GM13977 (cell line): ENCODE measurements at places on chromosomes 7 and 10.

GRCh38 chr10:93379731-93380575, 102.2 kb downstream of the MYOF start:
- DNase-seq, result no peak

- DNase-seq, result peak; percentile 4
These were observed 123.1 kb downstream of the DKK1 start for GRCh38 chr10:52437205-52437646.

DNA sequence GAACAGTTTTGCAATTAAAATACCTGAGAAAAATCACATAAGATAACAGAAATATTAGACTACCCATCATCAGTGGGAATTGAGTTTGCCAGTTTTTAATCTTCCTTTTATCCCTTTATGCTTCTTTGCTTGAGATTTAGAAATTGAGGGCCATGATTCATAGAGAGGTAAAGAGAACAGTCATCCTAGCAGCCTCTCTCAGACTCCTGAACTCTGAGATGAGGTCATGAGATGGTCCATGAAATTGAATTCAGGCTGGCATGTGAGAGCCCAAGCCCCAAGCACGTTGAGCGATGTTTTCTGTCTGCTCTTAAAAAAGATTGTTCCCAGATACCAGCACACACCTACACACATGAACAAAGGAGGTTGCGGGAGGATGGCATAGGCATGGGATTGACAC, 91.1 kb downstream of the CREB5 start:
- no peak for DNase-seq

- DNase-seq, result no peak
These were observed 51.2 kb downstream of the SP8 start for GRCh38 chr7:20735346-20736065.

GRCh38 chr10:68212721-68213352, 19.1 kb downstream of the ATOH7 start:
- DNase-seq, result peak; percentile 36

DNA sequence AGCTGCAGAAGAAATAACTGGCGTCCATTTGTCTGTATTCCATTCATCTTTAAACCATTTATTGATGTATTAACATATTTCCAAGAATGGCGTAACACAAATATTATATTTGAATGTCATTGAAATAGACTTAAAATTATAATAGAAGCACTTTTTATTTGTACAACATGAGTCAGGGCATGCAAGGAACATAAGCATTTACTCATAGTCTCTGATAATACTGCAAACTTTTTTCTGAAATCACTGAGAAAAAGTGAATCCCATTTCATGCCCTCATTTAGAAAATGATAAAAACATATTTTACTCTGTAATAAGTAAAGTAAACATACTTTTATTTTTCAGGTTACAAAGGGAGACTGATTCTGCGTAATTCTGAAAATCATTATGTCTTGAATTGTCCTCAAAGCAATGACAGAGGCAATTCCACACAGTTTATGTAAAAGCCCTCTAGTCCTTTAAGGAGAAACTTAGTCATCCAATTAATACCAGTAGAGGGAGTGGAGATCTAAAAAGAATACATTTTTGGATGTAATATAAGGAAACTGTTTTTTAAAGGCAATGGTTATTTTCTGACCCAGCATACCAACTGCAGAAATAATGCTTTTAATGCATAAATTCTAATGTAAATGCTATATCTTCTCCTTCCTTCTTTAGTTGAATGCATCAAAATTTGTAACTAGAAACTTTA, 58.1 kb downstream of the AGMO start:
- no peak for DNase-seq

DNA sequence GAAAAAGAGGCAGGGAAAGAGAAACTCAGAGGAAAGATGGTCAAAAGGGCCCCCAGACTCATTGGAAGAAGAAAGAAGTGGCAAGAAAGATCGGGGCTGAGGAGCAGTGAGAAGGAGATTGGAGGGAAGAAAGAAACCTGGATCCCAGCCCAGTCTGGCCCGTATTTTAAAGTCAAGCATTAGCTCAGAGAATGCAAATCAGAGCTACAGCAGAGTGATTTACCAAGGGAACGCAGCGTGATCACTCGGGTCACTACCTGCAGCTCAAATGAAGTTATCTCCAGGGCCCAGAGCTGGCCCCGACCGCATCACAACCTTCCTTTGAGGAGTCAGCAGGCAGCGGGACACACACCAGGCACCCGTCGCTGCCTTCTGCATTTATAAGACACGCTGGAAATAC, 72.8 kb downstream of the CARD11 start:
- DNase-seq, result no peak

DNA sequence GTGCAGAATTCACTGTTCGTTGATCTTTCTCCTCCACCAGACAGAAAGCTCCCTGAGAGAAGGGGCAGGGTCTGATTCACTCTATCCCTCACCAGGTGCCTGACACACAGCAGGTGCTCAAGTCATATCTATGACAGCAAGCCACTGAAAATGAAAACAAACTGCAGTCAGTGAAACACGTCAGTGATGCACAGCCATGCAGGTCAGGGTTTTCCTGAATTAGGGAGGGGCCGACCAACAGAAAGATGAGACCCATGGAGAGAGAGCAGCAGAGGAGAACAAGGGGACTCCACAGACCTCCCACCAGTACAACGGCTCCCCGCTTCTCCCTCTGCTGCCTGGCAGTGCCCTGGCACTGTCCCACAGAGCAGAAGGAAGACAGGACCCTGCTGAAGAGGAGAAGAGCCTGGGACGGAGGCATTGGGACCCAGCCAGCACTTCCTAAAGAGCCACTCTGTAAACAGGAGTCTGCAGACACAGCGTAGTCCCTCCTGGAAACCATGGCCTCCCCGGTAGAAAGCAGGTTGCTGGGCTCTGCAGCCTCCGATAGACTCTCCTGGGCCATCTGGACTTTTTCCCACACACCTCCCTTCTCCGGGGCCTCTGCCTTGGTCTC, 50.3 kb downstream of the FAM53B start:
- DNase-seq, result no peak

DNA sequence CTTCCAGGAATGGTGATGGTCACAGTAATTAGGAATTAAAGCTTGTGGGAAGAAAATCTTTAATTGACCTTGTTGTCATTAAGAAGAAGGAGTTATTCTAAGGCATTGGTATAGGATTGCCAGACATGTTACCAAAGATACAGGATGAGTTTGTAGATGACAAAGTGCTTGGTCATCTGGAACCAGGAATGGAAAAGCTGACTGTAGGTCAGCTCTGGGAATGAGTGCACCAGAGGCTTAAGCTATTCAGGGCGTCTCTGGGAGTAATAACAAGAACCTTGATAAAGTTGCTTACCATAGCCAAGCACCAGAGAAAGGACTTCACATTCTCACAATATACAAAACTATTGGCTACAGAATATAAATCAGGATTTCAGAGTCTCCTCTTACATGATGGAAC, 89.0 kb downstream of the PHTF2 start:
- no peak for DNase-seq

- no peak for DNase-seq
These were observed 737.7 kb upstream of the C7orf33 start for GRCh38 chr7:147852833-147853232.

- DNase-seq, result peak; percentile 80
These were observed at the start of the genes VTI1A and ZDHHC6 for GRCh38 chr10:112446855-112447619. Gene VTI1A, plus strand, starts transcription at chr10:112447215. Its CDS starts 159 bp downstream, at chr10:112447374. Gene ZDHHC6, minus strand, starts transcription at chr10:112446914. Its CDS starts 1,478 bp downstream, at chr10:112445436.

- DNase-seq, result no peak
These were observed 15.7 kb upstream of the CYREN start for GRCh38 chr7:135186261-135186540.

DNA sequence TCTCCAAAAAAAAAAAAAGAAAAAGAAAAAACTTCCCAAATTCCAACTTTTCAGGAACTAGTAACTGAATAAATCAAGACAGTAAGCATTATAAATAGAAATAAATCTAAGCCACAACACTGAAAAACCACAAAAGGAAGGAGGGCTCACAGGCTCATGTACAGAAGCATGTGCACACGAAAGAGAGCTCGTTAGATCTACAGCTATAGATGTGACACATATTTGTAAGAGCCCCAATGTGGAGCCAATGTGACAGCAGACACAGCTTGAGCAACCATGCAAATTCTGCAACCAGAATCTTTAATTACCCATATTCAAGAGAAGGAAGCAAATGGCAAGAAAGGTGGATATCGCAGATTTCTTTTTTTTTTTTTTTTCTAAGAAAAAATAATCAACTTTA, 94.7 kb downstream of the SORBS1 start:
- DNase-seq, result no peak

DNA sequence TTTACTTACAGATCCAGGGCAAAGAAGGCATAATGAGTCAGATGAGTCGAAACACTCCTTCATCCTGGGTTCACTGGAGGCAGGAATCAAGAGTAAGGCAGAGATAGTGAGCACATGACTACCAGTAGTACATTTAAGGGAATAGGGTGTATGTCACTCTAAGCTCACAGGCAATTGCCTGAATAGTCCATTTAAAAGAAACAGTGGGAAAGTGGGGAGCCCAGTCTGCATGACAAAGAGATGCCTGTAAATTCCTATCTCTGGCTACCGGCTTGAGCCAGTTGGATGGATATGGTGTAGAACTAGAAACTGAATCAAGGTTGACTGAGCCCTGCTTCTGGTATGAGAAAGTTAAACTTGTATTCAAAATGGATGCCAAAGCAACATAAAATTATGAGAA, 861.5 kb upstream of the ZWINT start:
- DNase-seq, result no peak
